ENCODE measurements at places on chromosomes 3 and 15.

- DNase-seq, result no peak
These were observed 21.2 kb upstream of the MTMR14 start for GRCh38 chr3:9627901-9628633.

DNA sequence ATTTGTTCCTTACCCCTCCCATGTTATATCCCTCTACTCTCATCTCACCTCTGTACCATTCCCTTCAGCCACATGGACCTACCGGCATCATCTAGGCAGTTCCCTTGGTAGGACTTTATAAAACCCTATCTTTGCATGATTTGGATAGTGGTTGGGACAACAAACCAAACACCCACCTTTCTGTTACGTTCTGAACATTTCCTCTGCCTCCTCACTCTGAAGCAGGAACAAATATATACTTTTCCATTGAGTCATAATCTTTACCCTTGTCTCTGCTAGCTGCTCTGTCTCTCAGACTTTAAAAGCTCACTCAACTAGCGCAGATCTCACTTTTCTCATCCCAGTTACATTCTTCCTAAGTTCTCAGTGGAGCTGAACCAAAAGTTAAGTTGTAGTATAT, 17.8 kb downstream of the UBXN7 start:
- no peak for DNase-seq

GRCh38 chr15:49135342-49135857, 20.0 kb downstream of the COPS2 start:
- no peak for DNase-seq

DNA sequence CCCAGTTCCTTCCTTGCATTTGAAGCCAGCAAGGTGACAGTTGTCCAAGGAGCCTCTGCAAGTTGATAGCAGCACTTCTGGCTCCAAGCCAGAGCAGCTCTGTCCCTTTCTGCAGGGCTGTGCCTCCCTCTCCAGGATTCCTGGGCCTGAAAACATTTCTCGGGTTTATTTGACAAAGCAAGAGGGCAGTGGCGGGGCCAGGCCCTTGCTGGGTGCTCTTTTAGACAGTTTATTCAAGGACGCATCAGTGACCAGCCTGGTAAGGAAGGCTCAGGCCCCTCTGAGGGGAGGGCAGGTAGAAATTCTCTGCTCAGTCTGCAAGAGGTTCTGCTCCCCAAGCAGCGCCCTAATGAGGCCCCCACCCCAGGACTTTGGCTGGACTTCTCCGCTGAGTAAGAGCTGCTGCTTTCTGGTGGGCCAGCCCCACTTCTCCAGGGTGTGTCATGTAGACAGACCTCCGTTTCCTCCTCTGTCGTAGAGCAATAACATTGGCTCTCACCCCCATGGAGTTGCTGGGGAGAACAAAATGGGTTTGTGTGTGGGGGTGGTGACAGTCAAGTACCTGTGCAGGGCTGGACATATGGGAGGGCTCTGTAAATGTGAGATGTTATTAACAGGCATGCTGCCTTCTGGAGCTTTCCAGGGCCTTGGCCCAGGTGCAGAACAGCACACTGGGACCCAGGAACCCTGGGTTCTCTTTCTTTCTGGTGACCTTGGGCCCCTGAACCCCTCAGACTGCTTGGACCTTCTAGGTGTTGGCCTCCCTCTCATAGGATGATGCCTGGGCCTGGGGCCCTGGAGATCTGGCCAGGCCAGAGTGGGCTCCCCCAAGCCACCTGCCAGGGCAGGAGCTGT, 146.2 kb upstream of the TLE3 start:
- DNase-seq, result peak; percentile 20

DNA sequence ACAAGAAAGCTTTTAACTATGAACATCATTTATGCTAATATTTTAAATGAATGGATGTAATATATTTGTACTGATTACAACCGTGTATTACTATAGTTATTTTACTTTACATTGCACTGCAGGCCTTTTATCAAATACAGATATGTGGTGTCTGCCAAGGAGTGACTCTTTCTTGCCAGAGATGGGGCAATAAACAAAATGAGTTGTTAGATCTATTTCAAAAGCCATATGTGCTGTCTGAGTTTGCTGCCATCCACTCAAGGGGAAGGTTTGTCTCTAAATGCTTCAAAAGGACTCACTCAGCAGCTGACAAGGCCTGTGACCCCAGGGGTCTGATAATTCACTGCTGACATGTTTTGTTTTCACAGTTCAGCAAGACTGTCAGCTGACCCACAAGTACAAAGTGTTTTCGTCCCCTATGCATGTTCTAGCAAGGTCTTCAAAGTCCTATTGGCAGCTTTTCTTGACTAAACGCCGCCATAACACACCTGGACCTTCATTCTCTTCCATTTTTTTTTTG, 41.3 kb upstream of the ZBED2 start:
- DNase-seq, result peak; percentile 43

- no peak for DNase-seq
These were observed 492.6 kb downstream of the TUSC7 start for GRCh38 chr3:117201901-117202774.

GRCh38 chr3:194300382-194300758, 50.8 kb downstream of the CPN2 start:
- DNase-seq, result no peak

DNA sequence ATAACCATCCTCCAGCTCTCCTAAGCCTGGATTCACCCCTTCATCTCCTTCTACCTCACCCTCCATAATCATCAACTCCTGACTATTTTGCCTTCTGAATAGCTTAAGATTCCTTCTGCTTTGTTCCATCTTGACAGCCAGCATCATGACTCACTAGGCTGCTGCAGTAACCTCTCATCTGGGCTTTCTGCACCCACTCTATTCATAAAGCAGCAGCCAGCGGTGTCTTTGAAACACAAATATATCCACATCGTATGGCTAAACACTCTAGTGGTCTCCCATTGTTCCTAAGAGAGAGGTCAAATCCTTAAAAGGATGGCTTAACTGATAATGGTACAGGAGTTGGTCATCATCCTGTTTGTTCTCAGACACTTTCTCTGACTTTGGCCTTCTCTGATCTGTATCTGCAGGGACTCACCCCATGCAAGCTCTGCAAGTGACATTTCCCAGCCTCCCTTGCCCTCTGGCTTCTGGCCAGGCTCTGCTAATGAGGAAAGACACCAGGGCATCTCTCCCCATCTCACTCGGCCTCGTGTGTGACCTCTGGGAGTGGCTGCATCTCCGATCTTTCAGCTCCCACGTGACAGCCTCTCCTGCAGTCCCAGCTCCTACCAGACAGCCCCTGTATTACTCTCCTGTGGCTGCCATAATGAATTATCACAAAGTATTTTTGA, 6.2 kb downstream of the GRK7 start:
- DNase-seq, result no peak

- DNase-seq, result no peak
These were observed 53.1 kb downstream of the CD47 start for GRCh38 chr3:108037770-108038169.

DNA sequence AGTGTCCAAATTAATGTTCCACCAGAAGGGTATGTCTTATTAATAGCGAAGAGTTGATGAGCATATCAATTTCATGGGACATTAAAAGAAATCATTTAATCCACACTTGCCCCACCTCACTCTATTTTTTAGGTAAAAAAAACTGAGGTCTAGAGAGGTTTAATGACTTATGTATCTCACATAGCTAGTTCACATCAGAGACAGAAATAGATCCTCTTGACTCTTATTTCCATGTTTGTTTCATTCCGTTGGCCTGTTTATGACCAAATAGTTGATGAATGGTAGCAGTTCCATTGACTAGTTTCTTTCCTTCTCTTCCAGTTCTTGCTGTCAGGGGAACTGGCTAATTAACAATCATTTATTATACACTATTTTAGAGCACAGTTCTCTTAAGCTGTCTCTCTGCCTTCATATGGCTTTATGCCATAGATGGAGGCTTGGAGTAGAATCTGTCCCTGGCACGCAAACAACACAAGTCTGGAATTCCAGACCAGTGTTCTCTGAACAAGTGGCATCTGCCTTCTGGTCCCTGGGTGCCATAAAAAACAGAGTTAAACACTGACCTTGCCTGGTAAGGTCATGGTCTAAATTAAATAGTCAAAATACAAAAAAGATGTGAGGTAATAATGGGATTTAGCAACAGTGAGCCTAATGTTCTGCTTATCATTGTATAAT, 220.0 kb upstream of the CGNL1 start:
- DNase-seq, result no peak

- no peak for DNase-seq
These were observed 533.1 kb upstream of the NAALADL2 start for GRCh38 chr3:174325834-174326700.

- no peak for DNase-seq
These were observed 431 bp upstream of the YEATS2 start for GRCh38 chr3:183697123-183697609.

DNA sequence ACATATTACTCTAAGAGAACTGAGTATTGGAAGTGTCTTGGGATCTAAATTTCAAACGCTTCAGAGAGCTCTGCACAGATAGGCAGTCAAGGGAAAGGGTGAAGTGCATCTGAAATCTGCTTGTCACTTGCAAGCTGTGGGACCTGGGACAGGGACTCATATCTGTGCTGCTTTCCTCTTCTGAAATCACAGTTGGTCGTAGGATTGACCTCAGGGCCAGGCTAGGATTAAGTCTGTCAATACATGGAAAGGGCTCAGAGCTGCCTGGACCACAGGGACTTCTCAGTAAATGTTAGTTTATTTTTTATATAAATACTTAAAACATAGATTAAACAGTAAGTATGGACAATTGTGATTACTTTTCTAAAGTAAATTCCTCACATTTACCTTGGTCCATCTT, 74.7 kb upstream of the CMTM7 start:
- DNase-seq, result no peak
